ENCODE measurements at places on chromosomes 16 and 17.

GRCh38 chr17:44005527-44006271 is 1.3 kb downstream of the NAGS start:
- peak; percentile 61 for DNase-seq

- no peak for DNase-seq
Observed at GRCh38 chr16:69936751-69937211, 14.4 kb upstream of the CLEC18A start.

GRCh38 chr17:1608676-1609075 is 20.0 kb downstream of the SLC43A2 start:
- DNase-seq, result no peak

- no peak for DNase-seq
Observed at GRCh38 chr17:75402026-75402425, 3.5 kb downstream of the GRB2 start.

DNA sequence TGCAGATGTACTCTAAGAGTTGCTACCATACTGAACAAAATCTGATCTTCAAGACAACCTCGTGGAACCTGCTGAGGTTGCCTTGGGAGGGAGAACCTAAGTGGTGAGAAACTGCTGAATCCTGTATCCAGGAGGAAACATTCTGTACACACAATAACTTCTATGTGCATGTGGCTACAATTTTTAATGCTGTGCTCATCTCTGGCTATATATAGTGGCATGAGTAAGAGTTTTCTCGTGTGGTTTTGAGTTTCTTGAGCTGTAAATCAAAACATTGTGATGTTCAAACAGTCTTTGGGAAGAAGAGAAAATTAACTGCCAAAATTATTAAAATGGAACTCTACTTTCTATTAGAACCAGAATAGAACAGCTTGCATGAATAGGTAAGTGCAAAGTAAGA is 206.8 kb downstream of the CA10 start:
- no peak for DNase-seq

GRCh38 chr17:14732211-14732610 is 431.3 kb downstream of the HS3ST3B1 start:
- no peak for DNase-seq

DNA sequence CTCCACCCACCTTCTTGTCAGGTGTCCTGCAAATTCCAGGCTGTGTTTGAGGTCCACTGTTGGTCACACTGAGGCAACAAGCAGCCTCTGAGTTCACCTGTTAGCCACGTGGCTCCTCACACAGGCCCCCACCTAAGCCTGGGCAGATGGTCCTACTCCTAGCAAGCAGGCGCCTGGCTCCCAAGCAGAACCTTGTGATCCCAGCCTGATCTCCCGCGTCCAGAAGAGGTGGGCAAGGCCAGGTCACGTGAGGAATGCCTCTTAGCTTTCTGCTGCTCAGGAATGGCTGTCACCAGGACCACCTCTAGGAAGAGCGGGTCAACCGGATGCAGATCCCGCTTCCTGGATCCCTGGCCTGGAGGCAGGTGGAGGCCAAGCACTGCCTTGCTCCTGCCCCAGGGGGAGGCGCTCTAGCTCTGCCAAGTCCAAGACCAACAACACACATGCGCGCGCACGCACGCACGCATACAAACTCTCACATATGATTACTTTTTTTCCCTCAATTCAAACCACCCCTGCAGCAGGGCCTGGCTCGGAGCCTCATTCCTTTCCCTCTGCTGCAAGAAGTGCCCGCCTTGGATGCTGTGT is 9.5 kb downstream of the CYB561 start:
- DNase-seq, result no peak

GRCh38 chr17:78829477-78829876 is 11.1 kb downstream of the USP36 start:
- DNase-seq, result no peak

DNA sequence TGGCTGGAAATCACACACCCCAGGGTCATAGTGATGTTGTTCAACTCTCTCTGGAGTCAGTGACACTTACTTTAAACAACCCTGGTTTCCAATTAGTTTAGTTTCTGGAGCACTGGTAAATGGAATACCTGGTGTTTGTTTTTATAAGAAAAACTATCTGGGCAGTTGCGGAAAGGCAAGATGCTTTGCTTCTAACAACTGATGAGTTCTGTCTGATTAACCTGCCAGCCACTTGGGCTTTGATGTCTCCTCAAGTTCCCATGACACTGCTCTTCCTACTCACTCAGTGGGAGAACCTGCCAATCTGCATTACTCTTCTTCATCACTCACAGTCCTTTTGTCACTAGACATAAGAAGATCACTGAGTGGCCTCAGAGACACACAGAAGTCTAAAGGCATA is 78.7 kb upstream of the MTMR4 start:
- no peak for DNase-seq

DNA sequence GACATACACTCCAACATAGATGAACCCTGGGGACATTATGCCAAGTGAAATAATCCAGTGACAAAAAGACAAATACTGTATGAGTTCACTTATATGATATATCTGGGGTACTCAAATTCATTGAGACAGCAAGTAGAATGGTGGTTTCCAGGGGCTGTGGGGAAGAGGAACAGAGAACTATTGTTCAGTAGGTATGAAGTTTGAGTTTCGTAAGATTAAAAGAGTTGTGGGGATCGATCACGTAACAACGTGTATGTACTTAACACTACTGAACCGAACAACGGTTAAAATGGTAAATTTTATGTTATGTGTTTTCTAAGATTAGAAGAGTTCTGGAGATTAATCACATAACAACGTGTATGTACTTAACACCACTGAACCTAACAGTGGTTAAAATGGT is 100.8 kb downstream of the HS3ST3A1 start:
- no peak for DNase-seq

DNA sequence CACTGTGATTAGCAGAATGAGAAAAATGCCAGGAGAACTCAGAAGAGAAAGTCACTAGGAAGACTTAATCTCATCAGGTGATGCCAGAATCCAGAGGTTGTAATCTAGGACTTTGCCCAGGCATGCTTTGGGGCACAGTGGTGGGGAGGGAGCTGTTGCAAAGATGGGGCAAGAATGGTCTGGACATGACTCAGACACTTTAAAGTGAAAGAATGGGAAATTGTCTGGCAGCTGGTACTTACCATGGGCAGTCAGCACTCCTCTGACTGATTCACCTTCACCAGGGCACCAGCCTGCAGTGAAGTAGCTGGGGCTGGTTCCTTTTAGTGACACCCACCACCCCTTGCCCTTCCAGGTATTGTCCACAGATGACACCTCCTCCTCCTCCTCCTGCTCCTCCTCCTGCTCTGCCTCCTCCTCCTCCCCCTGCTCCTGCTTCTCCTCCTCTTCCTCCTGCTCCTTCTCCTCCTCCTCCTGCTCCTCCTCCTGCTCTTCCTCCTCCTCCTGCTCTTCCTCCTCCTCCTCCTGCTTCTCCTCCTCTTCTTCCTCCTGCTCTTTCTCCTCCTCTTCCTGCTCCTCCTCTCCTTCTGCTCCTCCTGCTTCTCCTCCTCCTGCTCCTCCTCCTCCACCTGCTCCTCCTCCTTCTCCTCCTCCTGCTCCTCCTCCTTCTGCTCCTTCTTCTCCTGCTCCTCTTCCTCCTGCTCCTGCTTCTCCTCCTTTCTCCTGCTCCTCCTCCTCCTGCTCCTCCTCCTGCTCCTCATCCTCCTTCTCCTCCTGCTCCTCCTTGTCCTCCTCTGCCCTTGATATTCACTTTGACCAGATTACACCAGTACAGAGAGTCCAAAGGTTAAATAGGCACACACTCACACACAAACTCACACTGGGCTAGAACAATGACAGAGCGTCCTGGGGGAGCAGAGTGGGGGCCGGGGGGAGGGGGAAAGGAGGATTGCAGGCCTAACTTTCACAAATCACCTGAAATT is at the start of gene CHD9NB:
CHD9NB (minus strand) TSS at position 379 of the 983 bp plus-strand sequence. CDS start 8,739 bp downstream, outside the sequence.
- peak; percentile 24 for DNase-seq

GRCh38 chr16:75475420-75475847 is 10.9 kb upstream of the TMEM170A start:
- DNase-seq, result no peak

DNA sequence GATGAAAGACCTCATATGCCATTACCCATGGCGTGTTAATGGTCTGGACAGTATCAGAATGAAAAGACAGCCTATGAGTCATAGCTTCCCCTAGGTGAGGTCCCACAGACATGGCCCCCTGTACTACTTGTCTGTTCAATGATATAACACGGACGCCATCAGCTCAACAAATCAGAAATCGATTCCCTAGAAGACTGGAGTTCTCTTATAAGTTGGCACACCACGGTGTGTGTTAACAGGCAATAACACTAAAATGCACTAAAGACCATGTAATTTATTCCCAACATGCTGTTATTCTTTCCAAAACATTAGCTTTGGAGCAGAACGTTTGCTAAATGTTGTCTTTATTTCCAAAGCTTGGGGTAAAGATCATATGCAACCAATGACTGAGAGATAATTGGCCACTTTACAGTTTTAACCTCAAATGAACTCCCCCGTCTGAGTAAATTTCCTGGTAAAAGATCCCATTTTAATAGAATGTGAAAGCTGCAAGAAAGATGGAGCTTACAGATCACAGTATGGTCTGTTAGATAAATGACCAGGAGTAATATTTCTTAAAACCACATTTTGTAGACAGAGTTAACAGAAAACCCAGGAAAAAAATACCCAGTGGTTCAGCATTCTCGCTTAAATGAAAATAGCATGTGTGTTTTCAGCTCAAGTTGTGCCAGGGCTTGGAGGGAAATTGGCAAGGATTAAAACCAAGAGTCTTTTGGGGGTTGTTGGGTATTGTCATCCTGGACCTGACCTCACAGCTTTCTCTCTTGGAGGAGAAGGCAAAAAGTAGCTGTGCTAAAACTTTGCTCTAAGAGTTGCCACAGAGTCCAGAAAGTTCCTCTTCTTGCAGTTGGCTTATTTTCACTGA is 65.9 kb downstream of the PCTP start:
- no peak for DNase-seq

DNA sequence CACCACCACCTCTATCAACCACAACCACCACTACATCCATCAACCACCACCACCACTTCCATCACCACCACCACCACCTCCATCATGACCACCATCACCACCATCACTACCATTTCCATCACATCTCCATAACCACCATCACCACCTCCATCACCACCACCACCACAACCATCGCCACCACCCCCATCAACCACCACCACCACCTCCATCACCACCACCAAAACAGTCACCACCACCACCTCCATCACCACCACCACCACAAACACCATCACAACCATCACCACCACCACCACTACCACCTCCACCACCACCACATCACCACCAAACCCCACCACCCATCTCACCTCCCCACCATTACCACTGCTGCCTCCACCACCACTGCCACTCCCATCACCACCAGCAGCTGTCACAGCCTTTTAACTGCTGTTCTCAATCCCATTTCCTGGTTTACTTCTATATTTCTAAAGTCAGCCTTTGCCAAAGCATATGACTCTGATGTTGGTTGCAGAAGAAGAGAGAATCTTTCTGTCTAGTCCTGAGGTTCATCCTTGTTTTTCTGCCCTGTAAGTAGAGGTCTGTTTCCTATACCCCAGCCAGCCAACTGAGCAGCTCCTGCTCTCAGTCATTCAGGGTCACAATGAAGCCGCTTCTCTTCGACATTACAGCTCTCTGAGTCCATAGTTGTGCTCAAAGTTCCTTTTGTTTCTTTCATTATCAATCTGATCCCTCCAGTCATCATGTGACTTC is 14.0 kb downstream of the MARCHF10 start:
- no peak for DNase-seq

DNA sequence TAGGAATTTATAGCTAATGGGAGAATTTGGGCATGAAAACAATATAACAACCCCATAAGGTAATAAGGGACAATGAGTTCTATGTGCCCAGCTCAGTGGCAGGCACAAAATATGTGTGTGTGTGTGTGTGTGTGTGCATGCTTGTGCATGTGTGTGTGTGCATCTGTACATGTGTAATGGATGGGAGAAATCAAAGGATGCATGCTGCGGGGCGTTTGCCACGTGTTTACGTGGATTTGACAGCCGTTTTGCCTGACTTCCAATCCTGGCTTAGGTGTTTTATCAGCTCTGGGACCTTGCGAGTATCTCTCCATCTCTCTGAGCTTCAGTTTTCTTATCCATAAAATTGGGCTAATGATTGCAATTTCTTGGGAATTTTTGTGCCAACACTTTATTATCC is 108.4 kb downstream of the IRX5 start:
- DNase-seq, result no peak

- no peak for DNase-seq
Observed at GRCh38 chr16:84941921-84942320, 69.4 kb downstream of the ZDHHC7 start.

DNA sequence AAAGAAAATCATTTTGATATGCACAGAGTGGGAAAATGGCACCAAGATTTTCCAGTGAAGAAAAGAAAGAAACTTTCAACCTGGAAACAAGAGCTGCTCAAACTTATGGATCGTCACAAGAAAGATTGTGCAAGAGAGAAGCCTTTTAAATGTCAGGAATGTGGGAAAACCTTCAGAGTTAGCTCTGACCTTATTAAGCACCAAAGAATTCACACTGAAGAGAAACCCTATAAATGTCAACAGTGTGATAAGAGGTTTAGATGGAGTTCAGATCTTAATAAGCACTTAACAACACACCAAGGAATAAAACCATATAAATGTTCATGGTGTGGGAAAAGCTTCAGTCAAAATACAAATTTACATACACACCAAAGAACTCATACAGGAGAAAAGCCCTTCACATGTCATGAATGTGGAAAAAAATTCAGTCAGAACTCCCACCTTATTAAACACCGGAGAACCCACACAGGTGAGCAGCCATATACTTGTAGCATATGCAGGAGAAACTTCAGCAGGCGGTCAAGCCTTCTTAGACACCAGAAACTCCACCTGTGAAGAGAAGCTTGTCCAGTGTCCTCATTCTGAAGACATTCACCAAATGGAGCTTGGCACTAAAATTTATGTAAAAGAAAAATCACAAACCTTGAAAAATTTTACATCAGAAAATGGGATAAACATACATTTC is 12.2 kb downstream of the ZNF75A start:
- DNase-seq, result no peak

GRCh38 chr17:48368352-48368908 is 61.6 kb downstream of the SKAP1 start:
- no peak for DNase-seq

- no peak for DNase-seq
Observed at GRCh38 chr16:53024045-53024444, 28.7 kb downstream of the CHD9NB start.

DNA sequence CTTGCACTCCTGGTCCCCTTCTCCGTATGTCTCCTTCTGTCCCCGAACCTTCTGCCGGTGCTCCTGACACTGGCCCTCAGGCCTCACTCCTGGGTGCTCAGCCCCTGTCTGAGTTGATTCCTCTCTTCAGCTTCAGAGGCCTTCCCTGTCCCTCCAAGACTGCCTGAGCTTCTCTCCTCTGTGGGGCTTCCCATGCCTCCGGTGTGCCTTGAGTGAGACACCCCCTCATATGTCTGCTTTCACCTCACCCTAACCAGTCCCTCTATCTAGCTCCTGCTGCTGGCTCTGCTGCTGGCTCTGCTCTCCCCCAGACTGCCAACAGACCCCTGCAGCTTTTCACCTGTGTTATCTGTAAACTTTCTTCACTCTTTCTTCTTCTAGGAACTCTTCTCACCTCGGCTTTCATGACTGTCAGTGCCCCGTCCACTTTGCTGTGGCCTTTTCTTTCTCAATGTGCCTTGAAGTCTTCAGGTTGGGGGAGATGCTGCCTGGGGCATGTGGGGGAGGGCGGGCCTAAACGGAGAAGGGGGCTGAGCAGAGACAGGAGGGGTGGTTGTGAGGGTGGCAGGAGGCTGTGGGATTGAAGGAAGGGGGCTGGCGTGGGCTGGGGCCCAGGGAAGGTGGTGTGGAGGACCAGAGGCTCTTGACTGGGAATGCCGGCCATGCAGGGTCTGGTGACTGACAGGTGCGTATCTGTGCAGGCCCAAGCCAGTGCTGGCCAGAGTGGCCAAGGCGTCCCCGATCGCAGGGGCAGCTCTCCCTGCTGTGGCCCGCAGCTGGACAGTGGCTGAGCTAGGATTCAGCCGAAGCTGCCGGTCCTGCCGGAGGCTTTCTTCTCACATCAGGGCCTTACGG is 81.3 kb downstream of the METRNL start:
- no peak for DNase-seq
